ENCODE measurements at places on chromosomes 3 and 15.

DNA sequence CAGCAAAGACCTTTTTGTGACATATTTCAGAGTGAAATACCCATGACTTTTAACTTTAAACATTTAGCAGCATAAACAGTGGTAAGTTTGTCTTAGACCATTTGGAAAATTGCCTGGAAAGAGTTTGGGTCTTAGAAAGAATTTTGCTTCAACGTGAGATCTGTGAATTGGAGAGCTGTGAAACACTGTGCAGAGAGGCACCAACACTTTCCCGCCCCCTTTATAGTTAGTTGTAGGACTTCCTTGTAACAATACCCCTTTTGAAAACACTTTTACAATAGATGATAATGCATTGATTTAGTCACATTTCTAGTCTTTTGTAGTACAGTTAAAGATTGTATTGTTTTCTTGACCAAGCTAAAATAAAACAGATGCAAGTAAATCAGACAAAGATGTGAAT, 43.5 kb upstream of the MBNL1 start:
- no peak for DNase-seq

GRCh38 chr15:29142129-29142747, 127.4 kb downstream of the NSMCE3 start:
- DNase-seq, result no peak

DNA sequence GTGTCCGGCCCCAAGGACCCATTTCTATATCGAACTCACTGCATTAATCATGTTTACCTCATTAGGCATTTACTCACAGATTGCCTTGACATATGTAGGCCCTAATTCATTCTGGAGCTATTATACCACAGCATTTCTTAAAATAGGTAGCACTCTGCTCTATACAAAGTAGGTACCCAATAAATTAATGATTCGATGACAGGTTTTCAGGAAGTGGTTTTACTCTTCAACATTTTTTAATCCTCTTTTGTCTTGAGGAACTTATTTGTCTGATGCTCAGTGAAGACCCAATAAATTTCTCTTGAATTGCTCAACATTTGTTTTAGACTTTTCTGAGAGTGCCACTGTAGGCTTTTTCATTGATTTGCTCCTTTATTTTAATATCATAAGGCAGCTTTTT, 12.1 kb downstream of the TGFBR2 start:
- no peak for DNase-seq

DNA sequence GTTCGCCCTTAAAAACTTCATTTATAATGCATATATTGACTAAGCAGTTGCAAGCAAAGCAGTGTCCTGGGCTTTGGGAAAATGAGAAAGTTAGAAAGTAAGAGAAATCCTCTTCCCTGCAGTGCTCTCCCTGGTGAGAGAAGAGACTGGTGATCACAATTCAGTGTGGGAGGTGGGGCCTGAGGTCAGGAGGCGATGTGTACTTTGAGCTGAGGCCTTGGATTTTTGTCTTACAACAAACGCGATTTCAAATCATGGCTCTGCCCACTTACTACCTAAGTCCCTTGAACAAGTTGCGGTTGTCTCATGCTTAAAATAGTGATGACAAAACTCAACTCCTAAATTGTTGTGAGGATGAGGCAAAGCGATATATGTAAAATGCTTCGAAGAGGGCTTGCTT, 316.3 kb upstream of the NECTIN3 start:
- DNase-seq, result no peak

DNA sequence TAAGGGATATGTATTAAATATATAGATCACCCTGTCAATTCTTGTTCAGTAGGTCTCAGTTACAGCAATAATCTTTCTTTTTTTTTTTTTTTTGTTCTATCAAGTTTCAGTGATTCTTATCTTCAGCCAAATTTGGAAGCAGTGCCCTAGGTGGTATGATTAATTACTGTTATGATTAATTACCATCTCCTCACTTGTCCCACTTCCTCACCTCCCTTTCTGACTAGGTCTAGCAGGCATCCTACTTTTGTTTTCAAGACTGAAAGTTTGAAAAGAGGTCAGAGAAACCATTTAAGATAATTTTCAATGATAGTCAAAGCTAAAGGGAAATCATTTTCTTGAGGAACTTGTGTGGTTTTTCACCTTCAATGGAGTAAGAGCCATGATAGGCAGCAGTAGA, 144.0 kb upstream of the CNTN4 start:
- DNase-seq, result no peak

DNA sequence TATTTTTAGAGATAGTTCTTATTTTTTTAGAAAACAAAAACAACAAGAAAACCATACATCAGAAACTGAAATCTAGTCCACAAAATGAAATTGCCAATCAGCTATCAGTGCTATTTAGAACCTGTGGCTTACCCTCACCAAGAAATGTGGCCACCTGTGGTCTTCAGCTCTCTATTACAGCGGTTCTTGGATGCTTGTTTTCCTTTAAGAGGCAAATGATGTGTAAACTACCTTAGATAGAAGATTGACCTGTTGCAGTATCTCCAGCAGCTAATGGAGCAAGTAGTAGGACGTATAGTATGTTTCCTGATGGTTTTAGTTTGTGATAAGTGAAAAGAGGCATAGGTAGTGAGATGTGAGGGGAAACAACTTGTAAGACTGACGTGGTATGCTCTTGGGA, 21.2 kb downstream of the TFG start:
- no peak for DNase-seq

- no peak for DNase-seq
Measured at GRCh38 chr15:52228921-52229320, 37.7 kb upstream of the GNB5 start.

DNA sequence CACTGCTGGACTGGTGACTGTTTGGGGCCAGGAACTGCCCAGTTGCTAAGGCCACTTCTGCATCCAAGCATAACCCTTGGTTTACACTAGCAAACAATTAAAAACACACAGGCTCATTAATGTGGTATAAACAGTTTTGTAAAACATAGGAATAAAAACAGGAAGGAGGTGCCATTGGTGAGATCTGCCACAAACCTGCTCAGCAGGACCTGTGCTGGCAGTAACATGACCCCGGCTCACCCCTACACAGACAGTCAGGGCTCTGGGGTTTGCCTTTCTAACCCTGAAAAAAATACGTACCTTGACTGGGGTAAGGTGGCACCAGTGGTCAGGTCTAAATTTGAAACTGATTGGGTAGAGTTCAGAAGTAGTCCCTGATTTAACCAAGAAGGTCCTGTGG, 76.2 kb downstream of the ATP1B3 start:
- no peak for DNase-seq

- DNase-seq, result no peak
Measured at GRCh38 chr3:7504886-7505775, 644.2 kb downstream of the GRM7 start.

GRCh38 chr15:58260205-58260724, 122.1 kb downstream of the AQP9 start:
- DNase-seq, result no peak

- DNase-seq, result no peak
Measured at GRCh38 chr3:196216089-196216564, at the start of gene SLC51A. TSS of gene SLC51A (plus strand) at chr3:196216534. CDS start at chr3:196216713, 179 bp downstream.

DNA sequence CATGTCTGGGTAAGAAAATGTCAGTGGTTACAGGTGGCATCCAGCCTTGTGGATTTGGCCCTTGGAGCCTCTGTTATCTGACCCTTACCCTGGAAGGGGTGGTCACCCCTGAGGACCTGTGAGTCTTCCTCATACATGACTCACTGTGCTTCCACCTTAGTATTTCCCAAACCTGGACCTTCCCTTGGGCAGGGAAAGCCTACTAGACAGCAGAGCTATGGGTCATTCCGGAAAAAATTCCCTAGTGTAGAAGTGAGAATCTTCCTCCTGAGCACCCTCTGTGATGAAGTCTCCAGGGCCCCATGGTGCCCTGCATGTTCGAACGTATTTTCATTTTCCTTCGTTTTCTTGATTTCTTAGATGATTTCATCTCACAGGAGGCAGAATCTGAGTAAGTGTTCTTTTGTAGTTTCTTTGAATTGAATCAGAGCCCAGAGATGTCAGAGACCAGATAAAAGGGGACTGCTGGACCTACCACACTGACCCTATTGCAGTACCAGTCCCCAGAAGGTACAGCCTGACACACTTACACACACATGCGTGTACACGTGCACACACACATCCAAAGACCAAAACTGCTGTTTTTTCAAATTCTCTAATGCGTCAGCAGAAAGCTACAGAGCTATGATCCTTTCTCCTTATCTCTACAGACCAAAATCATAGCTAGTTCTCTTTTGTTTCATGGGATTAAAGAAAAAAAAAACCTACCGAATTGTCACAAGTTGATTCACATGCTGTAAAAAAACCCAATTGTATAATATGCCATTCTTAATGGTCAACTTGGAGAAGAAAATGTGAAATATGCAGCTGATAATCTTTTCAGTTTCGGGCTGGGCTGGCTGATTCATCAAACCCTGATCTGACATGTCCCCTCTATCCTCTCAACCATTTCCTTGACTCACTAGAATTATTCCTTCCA, 50.5 kb upstream of the ARHGEF3 start:
- no peak for DNase-seq

- DNase-seq, result no peak
Measured at GRCh38 chr3:38207254-38208003, 42.1 kb downstream of the OXSR1 start.

GRCh38 chr3:6438031-6438430, 422.9 kb upstream of the GRM7 start:
- DNase-seq, result no peak

DNA sequence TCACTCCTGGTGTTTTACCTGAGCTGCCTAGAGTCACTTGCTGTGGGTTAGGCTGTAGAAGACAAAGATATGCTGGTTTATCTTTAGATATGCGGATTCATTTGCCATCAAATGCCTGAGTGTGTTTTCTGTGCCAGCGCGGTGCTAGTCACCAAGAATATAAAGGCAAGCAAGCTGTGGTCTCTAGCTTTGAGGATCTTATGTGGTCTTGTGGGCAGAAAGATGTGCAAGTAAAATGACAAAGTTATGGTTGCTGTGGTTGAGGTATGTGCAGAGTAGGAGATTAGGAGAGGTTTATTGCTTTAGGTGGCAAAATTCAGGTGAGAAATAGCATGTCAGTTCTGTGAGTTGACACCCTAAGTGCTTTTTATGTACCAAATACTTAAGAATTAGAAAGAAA, 94.2 kb downstream of the CGNL1 start:
- no peak for DNase-seq

DNA sequence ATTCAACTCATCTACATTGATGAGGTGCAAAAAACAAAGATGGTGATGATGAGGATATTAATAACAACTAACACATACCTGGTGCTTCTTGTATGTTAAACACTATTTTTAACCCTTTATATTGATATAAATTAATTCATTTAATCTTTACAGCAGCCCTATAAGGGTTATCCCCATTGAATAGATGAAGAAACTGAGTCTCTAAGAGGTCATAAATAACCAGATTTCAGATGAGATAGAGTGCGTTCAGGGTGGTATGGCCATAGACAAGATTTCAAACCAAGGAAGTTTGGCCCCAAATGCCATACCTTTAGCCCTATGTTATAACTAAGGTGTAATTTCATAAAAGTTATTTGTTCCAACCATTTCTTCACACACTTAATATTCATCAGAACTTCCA, 82.6 kb downstream of the CMSS1 start:
- no peak for DNase-seq

GRCh38 chr3:154214306-154214705, 93.1 kb downstream of the ARHGEF26 start:
- no peak for DNase-seq

DNA sequence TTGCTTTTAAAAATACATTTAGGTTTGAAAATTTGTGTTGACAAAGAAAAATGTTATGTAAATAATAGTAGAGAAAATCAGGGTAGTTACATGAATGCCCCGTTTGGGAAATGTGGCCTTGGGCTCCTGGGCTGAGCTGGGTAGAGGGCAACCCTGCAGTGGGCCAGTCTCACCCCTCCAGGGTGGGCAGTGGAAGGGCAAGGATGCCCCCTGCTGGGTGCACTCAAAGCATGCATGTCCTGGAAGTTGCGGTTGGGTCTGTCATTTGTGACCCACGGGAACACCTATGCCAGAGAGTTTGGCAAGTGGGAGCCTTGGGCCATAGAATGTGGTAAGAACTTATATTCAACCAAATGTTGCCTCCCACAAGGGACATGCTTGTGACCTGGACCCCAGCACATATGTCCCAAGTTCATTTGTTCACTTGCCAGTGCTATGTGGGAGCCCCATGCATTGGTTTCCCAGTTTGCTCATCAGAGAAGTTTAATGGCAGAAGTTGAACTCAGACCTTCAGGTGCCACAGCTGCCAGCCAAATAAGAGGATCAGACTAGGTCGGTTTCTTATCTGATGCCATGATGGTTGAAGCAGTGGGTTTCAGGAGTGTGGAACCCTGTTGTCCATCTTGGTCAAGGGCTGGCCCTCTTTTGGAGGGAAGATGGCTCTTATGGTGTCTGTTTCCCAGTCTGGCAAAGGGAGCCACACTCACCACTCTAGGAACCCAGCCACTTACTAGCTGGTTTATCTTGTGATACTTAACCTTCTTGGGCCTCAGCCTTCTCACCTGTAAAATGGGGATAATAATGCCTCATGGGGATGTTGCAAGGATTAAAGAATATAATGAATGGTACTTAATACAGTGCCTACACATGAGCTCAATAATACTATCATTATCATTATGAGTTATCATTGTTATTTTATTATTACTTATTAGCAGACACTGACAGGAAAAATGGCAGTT, 2.5 kb upstream of the PLCB2 start:
- no peak for DNase-seq

DNA sequence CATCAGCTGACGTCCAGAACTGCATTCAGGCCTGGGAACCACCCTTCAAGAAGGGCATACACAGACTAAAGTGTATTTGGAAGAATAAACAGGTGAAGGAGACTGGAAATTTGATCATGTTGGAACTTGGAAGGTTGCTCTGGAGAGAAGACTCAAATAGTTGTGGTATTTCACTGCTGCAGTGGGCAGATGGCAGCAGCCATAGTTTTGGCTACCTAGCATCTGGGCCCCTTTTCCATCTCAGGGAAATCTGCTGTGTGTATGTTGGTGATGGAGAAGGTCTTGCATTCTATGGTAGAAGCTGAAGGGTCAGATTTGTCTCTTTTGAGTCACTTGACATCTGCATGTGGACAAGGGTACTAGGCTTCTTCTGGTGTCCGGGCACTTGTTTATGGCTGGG, 114.4 kb upstream of the FGF7 start:
- DNase-seq, result no peak
